ENCODE measurements at places on chromosomes 12 and 14.

DNA sequence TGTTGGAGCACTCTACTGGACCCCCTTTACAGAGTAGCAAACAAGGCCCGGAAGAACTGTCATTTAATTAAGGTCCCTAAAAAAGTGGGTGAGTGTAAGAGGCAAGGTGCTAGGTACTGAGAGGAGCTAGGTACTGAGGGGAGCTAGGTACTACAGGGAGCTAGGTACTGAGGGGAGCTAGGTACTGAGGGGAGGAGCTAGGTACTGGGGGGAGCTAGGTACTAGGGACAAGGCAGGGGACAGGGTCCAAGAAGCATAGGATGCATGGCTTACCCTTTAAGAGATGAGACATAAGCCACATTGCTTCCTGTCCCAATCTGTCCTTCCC, 4.9 kb downstream of the KRT5 start:
- DNase-seq = no peak

- DNase-seq = no peak
Measured at GRCh38 chr12:131054345-131055092, 100.8 kb downstream of the ADGRD1 start.

- DNase-seq = no peak
Measured at GRCh38 chr12:49455501-49455900, 83.3 kb upstream of the KCNH3 start.

- peak; percentile 41 for DNase-seq
Measured at GRCh38 chr12:92396647-92397252, 251.1 kb upstream of the BTG1 start.

- no peak for DNase-seq
Measured at GRCh38 chr14:64755781-64756221, 51.6 kb downstream of the PLEKHG3 start.

Data from non-pigmented ciliary epithelial cell (primary cell).